ENCODE measurements at places on chromosomes 16 and 17.

DNA sequence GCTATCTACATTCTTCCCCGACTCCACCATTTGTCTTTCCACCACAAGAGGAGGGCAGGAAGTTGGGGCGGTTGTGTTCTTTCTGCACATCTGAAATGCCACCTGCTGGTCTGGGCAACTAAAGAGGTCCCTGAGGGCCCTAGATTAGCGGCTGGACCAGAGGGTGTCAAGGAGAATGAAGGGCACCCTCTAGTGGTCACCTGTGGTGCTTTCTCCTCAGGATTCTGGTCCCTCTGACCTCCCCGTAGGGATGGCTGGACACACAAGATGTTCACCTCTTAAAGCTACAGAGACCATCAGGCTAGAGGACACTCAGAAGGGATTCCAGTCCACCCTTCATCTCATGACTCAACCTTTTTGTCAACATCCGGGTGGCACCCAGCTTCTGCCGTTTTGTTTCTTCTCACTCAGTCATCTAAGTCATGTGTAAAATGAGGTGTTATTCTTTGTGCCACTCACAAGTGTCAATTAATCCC lies 2.9 kb upstream of the SCIMP start:
- DNase-seq: peak; percentile 11

DNA sequence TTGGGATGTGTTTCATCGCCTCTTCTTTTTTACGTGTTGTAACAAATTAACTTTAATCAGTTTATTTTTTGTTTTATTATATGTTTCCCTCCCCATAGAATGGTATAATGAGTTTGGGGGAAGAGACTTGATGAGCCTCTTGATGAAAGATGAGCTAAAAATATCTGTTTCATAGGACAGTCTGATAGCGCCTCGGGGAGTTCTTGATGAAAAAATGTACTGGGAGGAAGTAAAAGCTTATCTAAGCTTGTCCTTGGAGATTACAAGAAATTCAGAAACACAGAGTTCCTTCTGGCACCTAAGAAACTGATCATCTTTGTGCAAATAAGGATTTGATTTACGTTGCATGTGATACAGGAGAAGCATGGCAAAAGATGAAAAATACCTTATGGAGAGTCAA lies 350.2 kb upstream of the CDH8 start:
- no peak for DNase-seq

DNA sequence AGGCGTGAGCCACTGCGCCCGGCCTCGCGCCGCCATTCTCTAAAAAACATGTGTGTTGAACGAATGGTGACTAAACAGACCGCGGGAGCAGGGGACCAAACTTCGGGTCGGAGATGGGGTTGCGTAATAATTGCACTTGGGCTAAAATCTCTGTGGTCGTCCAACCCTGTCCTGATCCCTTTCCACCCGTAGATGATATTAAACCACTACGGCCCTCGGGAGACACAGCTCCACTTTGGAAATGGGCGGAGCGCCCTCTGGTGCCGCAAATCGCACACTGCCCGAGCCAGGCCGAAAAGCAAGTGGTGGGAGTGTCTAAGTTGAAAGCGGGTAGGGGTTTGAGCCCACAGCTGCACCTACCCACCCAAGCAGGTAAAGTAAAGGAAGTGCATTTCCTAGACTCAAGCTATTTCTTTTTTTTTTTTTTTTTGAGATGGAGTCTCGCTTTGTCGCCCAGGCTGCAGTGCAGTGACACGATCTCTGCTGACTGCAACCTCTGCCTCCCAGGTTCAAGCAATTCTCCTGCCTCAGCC lies 17.0 kb downstream of the CAVIN1 start:
- peak; percentile 81 for DNase-seq

DNA sequence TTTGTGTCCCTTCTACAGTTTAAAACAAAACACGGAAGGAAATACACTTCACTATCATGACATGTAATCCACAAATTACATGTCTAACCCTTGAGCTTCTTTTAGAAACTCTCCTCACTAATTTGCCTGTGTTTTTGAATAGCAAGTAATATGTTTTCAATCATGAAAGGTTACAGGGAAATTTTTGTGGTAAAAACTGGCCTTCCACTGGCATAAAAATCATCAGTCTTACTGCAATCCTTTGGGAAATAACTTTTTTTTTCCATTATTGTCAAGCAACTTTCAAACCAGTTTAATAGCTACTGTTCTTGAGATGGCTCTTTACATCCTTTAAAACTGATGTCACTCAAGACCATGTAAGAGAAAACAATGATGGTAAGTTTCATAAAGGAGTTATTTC lies 27.0 kb downstream of the MYO1D start:
- no peak for DNase-seq

GRCh38 chr16:11217651-11218603 lies 38.1 kb downstream of the SOCS1 start:
- DNase-seq: no peak
